ENCODE measurements at places on chromosomes 2 and 18.

GRCh38 chr2:3500326-3500899, 18.9 kb downstream of the ADI1 start:
- no peak for DNase-seq

DNA sequence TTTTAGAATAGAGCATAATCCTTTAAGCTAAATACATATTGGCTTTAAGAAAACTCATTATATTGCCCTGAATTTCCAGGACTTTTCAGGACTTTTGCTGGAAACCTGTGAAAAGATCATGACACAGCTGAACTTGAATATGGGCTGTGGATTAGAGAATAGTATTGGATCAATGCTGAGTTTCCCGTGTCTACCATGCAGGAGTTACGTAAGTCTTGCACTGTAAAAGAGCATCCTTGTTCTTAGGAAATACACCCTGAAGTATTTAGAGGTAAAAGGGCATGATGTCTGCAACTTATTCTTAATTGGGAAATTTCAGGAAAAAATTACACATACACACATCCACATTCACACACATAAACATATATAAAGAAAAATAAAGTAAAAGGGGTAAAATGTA, 82.1 kb downstream of the ZFP36L2 start:
- no peak for DNase-seq

DNA sequence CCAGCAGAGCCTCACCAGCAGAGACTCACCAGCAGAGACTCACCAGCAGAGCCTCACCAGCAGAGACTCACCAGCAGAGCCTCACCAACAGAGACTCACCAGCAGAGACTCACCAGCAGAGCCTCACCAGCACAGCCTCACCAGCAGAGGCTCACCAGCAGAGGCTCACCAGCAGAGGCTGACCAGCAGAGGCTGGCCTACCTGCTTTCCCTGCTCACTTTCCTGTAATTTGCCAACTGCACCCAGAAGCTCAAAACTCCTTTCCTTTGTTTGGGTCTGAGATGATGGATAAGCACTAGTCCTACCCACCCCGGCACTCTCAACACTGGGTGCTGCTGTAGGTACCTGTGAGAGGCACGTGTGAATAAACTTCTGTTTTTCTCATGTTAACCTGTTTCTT, 36.4 kb upstream of the PXDN start:
- no peak for DNase-seq

DNA sequence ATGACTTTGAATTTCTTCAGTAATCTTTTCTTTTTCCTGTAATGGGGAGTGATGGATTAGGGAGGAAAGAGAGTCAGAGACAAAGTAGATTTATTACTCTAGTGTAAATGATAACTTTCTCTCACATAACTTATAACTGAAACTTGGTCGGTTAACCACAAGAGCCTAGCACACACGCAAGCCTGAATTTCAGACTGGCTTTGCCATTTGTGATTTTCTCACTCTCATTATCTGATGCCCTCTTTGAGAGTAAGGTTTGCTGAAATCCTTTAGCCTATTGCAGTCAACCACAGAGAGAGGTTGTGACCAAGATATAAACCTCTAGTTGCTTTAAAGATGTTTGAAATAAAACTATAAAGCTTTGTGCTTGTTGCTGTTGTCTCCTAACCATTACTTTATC, 117.9 kb upstream of the NETO1 start:
- no peak for DNase-seq

GRCh38 chr2:37192551-37192950, 3.7 kb upstream of the CEBPZOS start:
- no peak for DNase-seq

GRCh38 chr2:8882094-8882493, 44.7 kb upstream of the KIDINS220 start:
- no peak for DNase-seq

GRCh38 chr2:171383134-171383533, 50.7 kb downstream of the METTL8 start:
- no peak for DNase-seq

DNA sequence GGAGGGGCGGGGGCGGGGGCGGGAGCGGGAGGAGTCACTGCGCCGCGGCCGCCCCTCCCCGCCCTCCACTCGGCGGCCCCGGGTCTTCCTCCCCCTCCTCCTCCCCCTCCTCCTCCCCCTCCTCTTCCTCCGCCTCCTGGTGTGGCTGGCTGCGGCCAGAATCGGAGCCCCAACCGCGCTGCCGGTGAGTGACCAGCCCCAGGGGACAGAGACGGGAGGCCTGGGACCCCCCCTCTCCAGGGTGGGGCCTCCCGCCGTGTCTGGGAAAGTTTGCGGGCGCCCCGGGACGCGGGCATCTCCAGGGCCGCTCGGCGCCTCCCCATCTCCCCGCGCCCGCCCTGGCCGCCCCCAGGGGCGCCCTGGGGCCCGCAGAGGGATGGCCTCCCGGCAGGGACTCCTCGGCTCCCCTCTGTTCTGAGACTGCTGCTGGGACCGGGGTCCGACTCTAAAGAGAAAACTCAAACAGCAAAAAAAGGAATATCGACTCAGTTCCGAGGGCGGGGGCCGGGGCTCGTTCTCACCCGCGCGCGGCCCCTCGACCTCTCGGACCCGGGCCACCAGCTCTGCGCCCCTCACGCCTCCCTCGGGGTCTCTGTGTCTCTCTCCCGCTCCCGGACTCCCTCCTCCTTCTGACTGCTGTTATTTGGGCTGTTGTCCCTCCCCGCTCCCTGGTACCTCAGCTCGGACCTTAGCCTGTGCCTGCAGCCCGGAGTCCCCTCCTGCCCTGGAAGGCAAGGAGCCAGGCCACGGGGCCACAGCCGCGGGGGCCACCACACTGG, at the start of gene STON1:
TSS of gene STON1 (plus strand) at position 122 of the 779 bp plus-strand sequence. CDS start 50,480 bp downstream, outside the sequence.
- DNase-seq: no peak

DNA sequence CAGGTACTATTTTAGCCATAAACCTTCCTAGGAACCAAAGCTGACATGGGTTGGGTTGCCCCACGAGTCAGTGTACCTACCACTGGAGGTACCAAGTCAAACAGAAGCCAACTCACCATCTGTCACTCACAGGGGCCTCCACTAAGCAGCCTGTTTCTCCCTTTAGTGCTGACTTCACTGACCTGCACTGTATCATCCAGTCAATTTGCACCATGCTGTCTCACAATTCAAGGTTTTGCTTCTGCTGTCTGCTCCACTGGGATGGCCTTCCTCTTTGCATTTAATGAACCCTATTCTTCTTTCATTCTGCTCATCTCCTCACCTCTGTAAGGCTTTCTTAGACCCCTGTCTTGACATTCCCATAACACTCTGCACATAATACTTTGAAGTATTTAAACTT, 47.2 kb downstream of the EIF2AK3 start:
- DNase-seq: no peak

GRCh38 chr2:159168707-159169106, 117.8 kb downstream of the WDSUB1 start:
- no peak for DNase-seq

DNA sequence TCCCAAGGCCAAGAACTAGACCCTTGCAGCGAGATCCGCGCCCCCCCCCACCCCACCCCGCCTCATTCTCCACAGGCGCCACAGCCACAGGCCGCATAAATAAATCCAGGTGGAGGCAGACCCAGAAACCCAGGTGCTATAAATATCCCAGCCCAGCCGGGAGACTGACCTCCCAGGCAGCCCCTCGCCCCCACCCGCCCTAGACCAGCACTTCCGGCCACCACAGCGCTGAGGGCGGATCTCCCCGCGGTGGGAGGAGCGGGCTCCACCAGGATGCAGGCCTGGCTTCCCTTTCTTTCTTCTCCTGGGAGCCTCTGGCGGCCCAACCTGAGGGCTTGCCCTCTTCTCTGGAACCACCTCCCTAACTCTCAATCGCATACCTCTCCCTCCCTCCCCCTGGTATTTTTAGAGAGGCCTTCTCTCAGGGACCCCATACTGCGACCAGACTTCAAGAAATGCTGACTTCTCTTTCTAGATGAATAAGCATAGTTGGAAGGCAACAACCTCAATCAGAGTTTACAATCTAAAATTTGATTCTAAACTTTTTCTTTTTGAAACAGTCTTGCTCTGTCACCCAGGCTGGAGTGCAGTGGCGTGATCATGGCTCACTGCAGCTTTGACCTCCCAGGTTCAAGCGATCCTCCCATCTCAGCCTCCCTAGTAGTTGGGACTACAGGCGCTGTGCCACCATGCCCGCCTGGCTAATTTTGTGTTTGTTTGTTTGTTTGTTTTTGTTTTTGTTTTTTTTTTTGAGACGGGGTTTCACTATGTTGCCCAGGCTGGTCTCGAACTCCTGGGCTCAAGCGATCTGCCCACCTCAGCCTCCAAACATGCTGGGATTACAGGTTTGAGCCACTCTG, 55.0 kb downstream of the PKDCC start:
- peak; percentile 46 for DNase-seq

DNA sequence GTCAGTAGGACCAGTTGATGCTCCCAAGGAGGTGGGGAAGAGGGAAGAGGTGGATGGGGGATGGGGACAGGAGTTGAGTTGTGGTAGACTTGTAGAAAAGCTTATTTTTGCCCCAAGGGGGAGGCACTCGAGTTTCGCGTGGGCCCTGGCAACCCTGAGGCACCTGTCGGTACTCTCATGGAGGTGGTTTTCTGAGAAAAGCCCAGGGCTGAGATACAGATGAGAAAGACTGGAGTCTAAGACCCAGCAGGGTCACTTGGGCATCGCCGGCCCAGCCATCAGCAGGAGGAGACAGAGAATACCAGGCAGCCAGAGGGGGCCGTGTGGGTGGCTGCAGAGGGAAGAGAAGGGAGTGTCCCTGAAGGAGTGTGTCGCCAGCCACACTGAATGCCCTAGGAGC, 57.7 kb upstream of the HPCAL1 start:
- DNase-seq: no peak

DNA sequence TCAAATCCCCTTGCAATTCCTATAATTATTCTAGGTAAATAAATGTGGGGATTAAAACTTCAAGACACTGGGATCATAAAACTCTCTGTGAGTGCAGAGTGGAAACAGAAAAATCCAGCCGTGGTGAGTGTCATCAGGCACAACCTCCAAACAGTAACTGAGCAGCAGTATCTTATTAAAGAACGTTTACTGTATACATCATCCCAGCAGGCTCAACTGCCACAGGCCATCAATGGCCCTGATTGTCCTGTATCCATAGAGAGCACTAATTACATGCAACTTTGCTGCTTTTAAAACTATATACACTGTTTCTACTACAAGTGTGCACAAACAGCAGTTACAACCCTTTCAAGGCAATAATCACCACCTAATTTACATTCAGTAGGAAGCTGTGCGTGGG, 23.9 kb downstream of the GAREM1 start:
- DNase-seq: no peak

DNA sequence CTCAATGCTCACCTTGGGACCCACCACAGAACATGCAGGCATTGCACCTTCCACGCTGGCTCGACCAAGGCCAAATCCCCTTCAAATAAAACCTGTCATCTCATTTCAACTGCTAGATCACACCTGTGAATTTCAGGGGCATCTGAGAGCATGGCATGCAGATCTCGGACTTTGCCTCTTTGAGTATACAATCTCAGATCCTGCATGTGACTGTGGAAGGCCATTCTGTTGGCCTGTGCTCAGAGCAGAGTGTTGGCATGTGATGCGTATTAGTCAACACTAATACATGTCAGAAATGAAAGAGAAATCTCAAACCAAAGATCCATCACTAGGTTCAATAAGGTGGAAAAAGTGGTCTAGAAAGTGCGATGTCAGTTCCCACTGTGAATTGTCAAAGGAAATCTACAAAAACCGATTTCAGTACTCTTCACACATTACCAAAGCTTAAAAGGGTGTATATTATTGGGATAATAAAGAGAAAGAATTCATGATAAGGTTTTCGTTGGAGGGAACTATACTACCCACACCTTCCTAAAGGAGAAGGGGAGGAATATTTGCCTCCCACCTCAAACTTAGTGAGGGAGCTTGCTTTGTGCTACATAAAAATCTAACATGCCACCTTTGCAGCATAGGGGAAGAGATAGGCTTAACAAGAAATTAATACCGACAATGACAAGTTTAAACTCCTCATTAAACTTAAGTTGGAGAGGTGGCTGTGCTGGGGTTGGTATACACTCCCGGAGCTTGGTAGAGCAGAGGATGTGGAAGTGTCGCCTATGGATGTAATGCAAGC, 7.8 kb downstream of the XDH start:
- no peak for DNase-seq

GRCh38 chr2:167133614-167134013, 245.3 kb downstream of the XIRP2 start:
- DNase-seq: no peak

DNA sequence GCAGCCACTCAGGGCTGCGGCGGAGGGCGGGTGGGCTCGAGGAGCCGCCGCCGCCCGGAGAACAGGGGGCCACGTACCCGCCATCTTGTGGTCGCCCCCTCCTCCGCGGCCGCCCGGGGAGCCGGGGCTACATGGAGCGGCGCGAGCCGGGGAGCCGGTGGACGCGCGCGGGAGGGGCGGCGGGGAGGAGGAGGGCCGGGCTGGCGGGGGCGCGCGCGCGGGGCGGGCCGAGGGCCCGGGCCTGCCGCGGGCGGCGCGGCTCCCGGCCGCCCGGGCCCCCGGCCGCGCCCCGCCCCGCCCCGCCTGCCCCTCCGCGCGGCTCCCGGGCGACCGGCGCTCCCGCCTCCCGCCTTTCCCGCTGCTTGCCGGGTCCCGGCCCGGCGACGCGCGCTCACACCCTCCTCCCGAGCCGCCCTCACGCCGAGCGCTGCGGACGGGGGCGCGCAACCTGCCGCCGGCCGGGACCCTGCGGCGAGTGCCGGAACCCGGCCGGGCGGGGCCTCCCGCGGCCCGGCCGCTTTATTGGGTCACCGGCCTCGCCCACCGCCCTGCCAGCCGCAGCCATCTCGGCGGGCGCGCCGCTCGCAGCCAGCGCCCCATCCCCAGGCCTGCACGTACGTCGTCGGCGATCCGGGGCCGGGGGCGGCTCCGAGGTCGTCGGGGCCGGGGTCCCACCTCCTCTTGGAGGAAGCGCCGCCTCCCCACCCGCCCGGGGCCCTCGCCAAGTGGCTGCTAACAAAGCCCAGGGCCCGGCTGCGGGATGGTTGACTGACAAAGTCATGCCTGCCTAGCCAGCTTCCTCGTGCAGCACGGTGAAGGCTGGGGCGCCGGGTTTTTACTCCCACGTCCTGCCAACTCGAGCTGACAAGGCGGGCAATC, at the start of gene PPP4R1:
TSS of gene PPP4R1 (minus strand) at position 159 of the 879 bp plus-strand sequence. CDS start at position 84, 75 bp downstream.
- DNase-seq: peak; percentile 59

- peak; percentile 54 for DNase-seq
These were observed 370.0 kb downstream of the SLC4A3 start for GRCh38 chr2:219997341-219997851.

DNA sequence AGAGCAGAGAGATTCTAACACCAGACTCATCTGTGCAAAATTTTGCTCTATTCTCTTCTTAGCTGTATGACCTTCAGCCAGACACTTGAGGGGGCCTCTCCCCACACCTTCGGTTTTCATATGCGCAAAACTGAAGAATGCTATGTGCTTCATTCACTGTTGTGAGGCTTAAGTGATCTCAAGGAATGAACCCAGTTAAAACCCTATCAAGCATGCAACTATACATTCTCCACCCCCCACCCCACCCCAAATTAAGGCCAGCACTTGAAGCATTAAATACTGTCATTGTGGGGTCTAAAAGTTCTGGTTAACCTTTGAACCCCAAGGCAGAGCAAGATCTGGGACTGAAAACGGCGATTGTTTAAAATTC, 10.0 kb downstream of the PCARE start:
- DNase-seq: no peak
